ENCODE measurements at places on chromosomes 11 and 22.

DNA sequence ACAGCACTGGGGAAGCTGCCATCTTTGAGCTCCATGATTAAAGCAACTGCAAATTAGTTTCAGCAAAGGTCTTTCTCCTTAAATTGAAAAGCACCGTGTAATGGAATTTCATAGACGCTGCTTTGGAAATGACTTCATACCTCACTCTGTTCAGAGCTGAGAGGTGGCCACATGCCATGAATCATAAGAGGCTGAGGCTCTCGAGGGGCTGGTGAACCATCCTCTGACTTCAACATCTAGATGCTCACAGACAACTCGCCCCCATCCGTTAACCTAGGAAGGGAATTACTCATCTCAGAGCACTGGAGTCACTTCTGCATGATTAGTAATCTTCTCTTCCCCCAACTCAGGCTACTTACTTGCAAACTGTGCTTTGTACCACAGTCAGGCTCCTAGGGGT lies 122.3 kb downstream of the RCN1 start:
- DNase-seq, result no peak

DNA sequence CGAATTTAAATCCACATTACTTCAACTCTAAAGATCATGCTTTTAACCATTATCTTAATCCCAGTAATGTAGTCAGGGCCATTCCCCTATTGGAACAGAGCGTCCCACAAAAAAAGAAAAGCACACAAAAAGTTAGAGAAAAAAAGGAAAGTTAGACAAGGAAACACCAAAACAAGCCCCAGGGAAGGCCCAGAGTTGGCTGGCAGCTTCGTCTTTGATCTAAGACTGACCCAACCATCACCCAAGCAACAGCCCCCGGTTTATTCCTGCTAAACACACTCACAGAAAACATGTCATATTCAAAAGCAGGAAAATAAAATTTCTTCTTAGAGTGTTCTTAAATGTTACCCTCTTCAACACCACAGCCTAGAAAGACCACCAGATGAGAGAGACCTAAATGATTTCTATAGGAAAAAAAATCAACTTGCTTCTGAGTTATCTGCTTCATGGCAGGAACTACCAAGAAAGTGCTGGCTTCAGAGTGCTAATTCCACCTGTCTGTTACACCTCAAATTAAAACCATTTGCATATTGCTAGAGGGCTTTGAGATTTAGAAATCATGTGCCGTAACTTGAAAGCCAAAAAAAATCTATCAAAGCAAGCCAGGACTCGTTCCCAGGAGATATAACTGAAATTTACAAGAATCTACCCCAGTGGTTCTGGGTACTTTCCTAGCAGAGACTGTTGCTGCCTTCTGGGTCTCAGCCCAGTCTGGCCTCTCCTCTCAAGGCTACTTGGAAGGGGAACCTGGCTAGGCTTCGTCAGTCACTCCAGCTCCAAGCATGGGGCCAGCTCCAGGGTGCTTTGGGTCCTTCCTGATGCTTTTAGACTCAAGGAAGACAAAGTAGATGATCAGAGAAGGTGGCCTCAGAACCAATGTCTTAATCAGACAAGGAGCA lies 31.2 kb downstream of the POU2AF3 start:
- DNase-seq, result no peak

GRCh38 chr11:1853376-1854131 lies 670 bp downstream of the LSP1 start:
- no peak for DNase-seq

GRCh38 chr22:31139066-31139465 lies 1.2 kb downstream of the PLA2G3 start:
- no peak for DNase-seq

DNA sequence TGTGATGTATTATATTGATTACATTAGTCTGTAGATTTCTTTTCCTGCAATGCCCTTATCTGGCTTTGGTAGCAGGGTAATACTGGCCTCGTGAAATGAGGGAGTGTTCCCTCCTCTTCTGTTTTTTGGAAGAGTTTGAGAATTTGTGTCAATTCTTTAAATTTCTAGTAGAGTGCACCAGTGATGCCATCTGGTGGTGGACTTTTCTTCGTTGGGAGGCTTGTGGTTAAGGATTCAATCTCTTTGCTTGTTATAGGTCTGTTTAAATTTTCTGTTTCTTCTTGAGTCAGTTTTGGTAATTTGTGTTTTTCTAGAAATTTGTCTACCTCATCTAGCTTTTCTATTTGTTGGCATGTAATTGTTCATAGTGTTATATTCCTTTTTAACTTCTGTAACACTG lies 18.9 kb downstream of the SHANK3 start:
- DNase-seq, result no peak

GRCh38 chr11:121134741-121135312 lies 33.8 kb downstream of the TECTA start:
- DNase-seq, result no peak

DNA sequence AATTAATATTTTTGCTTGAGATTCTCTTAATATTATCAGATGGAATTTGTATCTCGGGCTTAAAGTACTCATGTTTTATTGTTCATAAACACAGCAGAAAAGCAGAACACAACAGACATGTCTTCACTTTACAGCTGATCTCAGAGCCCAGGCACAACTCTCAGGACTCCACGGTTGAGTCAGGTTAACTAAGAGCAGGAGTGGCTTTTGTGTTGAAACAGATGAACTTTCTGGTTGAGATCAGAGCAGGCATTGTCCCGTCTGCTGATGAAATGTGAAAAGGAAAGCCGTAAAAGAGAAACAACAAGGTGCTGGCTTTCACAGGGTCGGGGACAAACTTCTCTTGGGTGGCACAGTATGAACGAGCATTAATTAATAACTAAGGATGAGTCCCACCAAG lies 49.0 kb downstream of the JHY start:
- DNase-seq, result no peak

DNA sequence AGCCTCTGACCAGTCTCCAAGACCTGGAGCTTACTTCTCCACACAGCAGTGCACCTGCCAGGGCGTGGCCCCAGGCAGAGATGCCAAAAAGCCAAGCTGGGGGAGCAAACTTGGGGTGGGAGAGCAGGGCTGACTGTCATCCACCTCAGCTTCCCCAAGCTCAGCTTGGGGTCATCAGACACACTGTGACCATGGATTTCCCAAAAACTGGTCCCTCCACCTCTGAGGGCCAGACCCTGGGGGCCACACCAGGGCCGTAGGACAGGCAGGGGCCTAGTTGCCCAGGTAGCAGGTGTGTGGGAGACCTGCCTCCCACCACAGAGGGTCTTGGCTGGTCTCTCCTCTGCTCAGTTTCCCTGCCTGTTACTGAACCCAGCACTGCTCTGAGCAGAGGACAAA lies 30.6 kb downstream of the ARVCF start:
- no peak for DNase-seq

GRCh38 chr22:19700790-19701419 lies 13.4 kb upstream of the SEPTIN5 start:
- DNase-seq, result no peak

GRCh38 chr11:27473017-27473406 lies 422 bp upstream of the LGR4 start:
- no peak for DNase-seq

- DNase-seq, result no peak
These were observed 11.9 kb downstream of the HOATZ start for GRCh38 chr11:111526501-111526900.

DNA sequence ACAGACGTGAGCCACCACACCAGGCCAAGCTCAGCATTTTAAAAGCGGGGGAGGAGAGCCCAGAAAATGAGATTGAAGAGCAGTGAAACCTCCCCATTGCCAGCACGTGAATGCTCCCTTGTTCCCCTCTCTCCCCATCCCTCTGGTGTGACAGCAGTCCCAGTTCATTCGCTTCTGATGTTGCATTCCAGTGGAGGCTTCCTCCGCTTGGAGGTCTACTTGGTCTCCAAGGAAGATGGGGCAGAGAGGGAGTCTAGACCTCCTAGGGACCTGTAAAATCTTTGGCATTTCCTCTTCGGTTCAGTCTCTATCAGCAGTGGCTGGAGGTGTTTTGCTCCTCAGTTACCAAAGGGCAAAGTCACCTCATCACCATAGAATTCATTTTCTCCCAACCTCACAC lies 30.2 kb upstream of the EP300 start:
- no peak for DNase-seq

DNA sequence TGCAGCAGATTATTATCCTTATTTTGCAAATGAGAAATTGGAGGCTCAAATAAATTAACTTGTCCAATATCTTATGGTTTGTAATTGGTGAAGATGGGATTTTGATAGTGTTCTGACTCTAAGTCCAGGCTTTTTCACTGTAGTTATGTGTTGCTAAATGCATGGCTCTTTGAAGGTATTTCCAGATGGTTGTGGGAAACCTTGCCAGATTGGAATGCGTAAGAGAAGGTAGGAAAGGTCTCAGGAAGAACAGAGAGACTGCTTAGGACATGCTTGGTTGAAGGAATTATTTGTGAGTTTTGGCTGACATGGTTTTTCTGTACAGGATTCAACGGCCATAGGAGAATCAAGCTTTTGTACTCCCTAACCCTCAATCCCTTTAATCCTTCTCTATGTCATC lies 108.6 kb downstream of the STIM1 start:
- no peak for DNase-seq

DNA sequence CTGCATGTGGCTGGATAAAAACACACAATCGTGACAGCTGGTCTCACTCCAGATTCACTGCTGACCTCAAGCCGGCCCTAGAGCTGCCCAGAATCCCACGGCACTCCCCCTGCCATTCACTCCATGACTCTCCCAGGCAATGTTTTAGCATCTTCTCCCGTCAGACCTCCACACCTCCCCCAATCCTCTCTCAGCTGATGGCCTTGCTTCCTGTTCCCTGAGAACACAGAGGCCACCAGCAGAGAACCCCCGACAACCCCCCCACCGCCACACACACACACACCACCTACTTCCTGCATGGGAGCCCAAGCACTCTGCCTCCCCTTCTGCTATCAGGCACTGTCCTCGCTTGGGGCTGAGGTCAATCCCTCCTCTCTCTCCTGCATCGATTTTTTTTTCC lies 9.3 kb downstream of the TNKS1BP1 start:
- no peak for DNase-seq

DNA sequence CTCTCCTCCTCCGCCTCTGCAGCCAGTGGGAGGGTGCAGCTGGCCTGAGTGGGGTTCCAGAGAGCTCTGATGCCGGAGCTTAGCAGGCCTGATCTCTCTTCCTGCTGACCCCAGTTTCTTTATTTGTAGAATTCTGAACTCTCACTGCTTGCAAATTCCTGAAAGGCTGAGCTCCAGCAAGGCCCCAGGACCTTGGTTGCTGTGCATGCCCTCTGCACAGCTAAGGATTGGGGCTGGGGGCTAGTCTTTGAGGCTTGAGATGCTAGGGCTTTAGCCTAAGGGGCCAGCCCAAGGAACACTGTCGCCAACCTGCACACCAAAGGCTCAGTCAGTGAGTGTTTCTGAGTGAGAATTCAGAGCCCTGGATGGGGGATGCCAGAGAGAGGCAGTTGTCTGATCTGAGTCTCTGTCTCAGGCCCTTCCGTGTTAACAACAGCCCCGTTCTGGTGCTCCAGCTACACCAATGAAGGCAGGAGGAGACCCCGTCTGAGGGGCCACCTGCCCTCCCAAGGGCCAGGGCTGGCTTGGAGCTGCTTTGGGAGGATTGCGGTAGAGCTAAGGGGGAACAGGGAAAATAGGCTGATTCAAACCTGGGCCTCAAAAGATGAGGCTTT lies 106.0 kb upstream of the LMO1 start:
- no peak for DNase-seq

GRCh38 chr11:74257959-74258553 lies 53.4 kb downstream of the P4HA3 start:
- peak; percentile 74 for DNase-seq

DNA sequence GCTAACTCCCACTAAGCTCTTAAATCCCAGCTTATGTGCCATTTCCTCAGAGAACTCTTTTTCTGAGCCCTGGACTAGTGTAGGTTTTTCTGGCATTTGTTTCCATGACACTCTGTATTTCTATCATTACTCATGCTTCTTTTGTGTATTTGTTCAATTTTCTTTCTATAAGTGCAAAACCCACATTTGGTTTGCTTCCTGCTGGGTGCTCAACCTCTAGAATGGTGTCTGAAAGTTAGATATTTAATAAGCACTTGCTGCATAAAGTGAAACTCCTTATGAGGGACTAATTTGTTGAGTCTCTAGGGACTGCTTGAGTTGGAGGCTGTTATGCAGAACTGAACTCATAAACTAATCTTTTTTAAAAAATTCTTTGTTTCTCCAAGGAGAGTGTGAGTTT lies 68.6 kb downstream of the SYT9 start:
- DNase-seq, result no peak

- no peak for DNase-seq
These were observed 45.4 kb upstream of the MN1 start for GRCh38 chr22:27846910-27847309.

DNA sequence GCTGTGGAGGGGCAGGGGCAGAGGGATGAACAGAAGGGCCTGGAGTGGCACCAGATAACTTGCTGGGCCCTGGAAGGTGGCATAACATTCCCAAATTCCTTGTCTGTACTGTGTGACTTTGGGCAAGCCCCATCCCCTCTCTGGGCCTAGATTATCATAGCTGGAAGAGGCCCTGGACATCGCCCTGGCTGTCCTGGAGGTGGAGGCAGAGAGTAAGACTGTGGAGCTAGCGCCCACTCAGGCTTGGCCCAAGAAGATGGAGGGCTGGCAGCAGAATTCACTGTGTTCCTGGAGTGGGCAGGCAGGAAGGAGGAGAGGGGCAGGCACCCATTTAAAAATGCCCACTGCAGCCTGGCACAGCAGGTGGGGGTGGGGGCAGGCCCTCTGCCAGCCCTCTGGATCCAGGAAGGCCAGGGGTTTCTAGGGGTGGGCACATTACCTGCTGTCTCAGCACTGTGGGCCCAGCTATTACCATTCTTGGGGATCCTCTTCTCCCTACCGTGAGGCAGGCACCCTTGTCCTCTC lies 22.6 kb downstream of the ARHGEF17 start:
- no peak for DNase-seq

GRCh38 chr11:92224407-92225124 lies at the start of gene FAT3:
Gene FAT3, plus strand, starts transcription at chr11:92224818. Its CDS starts 127,295 bp downstream, at chr11:92352113.
- no peak for DNase-seq

DNA sequence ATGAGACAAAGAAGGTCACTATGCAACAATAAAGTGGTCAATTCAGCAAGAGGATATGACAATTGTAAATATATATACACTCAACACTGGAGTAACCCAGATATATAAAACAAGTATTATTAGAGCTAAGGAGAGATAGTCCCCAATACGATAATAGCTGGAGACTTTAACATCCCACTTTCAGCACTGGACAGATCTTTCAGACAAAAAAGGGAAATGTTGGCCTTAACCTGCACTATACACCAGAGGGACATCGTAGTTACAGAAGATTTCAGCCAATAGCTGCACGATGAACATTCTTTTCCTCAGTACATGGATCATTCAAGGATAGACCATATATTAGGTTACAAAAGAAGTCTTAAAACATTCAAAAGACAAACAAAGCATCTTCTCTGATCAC lies 29.9 kb downstream of the PIWIL3 start:
- DNase-seq, result no peak

Data from right atrium auricular region (tissue), 2 donors.